Urinary bladder (tissue), 4 donors: ENCODE measurements at places on chromosomes 4 and X.

DNA sequence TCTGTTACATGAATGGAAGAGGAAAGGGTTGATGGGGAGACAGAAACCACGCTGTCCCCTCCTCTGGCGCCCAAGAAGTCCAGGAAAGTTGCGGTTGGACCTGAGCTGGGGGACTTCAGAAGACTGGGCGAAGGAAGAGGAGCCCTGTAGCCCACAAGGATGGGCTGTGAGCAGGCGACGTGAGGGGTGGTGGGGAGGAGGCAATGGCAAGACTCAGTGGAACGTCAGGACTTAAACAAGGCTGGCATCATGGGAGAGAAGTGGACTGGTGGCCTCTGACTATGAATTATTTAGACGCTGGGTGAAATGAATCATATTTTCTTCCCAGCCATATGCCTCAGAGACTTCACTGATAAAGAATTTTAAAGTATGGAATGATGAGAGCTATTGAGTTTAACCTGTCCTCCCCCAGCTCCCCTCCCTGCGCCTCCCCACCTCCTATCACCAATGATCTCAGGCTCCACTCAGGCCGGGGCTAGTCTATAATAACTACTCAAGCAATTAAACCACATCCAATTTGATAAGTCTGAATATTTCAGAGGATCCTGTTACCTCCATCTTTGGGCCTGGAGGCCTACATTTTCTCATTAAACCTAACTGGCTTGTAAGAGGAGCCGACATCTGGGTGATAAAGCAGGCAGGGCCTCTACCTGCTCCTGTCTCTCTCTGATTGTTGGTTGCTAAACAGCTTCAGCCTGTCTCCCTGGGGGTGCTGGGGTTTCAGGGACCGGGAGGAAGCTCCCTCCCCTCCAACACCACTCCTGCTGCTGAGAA is 63.6 kb downstream of the SMIM20 start:
- no peak for DNase-seq

- DNase-seq: no peak
These were observed 22.2 kb upstream of the MANBA start for GRCh38 chr4:102783006-102783405.

- DNase-seq: no peak
These were observed 25.5 kb downstream of the GPRASP3 start for GRCh38 chrX:102745857-102746584.

DNA sequence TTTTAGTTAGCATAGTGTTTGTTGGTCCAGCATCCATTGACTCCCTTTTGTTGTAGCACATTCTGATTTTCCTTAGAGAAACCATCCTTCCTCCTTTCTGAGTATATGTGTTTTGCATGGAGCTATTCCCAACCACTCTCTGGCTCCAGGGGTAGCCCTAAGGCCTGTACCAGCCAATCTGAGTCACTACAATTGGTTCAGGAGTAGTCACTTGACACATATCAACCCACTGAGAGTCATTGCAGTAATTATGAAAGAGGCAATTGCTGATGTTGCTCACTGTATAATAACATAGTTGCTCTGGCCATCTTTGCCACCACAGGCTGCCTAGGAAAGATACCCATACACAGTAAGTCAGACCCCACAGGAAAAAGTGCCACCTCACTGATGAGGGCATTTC is 71.2 kb upstream of the GRID2 start:
- no peak for DNase-seq

DNA sequence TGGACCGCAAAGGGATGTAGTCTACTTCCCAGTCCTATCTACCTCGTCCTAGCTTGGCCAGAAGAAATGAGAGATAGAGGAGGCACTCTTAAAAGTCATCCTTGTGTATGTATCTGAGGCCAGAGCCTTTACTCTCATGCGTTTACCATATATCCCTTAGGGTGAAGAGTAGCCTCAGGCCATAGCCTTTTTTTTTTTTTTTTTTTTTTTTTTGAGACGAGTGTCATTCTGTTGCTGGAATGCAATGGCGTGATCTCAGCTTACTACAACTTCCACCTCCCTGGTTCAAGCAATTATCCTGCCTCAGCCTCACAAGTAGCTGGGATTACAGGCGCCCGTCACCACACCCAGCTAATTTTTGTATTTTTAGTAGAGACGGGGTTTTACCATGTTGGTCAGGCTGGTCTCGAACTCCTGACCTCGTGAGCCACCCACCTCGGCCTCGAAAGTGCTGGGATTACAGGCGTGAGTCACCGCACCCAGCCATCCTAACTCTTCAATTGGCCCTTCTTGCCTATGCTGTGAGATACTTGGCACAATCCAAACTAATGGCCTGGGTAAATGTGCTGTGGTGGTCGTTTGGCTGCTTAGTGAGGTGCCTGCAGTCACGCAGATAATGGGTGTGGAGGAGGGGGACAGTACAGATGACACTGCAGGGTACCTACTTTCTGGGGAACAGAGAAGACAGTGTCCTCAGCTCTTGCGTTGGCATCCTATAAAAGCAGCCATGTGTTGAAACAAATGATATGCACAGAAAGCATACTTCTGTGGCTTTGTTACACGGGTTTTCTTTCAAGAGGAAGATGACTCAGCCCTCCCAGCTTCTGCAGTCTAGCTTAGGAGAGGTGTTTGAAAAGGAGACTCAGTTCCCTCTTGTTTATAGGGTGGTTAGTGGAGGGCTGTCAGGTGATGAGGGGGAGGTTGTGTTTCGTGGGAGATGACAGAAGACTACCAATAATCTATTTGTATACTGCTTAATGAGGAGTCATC is 10.4 kb upstream of the DGAT2L6 start:
- DNase-seq: no peak
